Left ventricle myocardium superior (tissue), 1 donor: ENCODE measurements at places on chromosomes 1 and 21. TPM values are rescaled to one million over a fixed set of nuclear protein-coding genes. Genes with fewer than 3 reads are reported as not detected.

- DNase-seq = no peak
These were observed 458.3 kb upstream of the BEND5 start for GRCh38 chr1:49234988-49235387.

GRCh38 chr1:21647431-21648351 is 21.5 kb downstream of the RAP1GAP start:
- no peak for DNase-seq

- no peak for DNase-seq
These were observed 310.8 kb downstream of the USP25 start for GRCh38 chr21:16040601-16041000.

- no peak for DNase-seq
These were observed 36.1 kb upstream of the ST6GALNAC3 start for GRCh38 chr1:76038287-76039004.

GRCh38 chr1:232669981-232670747 is 40.2 kb upstream of the SIPA1L2 start:
- DNase-seq = no peak

GRCh38 chr1:160542303-160542945 is 19.4 kb upstream of the SLAMF6 start:
- no peak for DNase-seq

DNA sequence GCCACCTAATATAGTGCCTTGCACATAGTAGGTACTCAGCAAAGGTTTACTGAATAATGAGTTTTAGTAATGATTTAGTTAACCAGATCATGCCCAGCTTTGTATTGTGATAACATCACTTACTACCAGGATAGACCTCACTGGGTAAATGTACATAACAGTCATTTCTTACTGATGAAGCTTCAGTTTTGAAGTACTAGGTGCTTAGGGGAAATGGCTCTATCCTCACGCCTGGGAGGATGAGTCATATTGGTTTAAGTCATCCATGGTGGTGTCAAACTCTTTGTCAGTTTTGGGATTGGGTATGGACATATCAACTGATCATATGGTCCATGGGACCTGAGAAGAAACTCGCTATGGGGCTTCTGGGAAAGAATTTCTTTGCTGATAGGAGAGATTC is 90.6 kb upstream of the USP24 start:
- no peak for DNase-seq

GRCh38 chr1:15260418-15261154 is 13.6 kb downstream of the FHAD1 start:
- DNase-seq = no peak

- DNase-seq = no peak
These were observed 24.2 kb upstream of the IVNS1ABP start for GRCh38 chr1:185341196-185341781.

DNA sequence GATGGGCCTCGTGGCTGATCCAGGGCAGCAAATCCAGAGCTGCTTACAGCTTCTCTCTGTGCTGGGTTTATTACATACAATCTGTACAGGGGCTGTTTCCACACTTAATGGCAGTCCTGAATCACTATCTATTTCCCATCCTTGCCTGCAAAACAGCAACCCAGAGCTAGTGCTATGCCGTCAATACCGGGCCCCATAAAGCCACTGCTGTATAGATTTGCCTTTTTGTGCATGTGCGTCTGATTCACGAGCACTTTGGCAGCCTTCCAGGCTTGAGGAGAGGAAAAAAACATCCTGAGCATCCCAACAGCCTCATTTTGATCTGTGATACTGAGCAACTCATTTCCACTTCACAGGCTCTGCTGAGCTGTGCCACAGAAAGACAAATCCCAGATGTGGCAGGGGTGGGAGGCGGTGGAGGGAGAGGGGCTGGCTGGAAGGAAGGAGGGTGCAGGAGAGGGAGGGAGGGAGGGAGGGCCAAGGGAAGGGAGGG is 65.2 kb upstream of the TARBP1 start:
- peak; percentile 68 for DNase-seq

DNA sequence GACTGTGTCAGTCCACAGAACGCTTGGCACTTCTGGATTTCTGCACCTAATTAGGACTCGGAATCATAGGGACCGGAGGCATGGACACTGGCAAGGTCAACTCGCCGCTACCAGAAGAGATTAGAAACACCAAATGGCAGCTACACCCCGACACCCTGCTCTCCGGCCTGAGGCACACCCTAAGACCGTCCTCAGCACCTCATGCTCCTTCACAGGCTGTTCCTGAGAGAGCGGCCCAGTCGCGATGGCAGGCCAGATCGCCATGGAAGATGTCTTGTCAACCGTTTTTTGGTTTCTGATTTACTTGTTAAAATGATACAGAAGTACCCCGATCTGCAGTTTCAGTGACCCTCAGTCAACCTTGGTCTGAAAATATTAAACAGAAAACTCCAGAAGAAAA is 46.8 kb downstream of the NPHP4 start:
- no peak for DNase-seq

GRCh38 chr1:22712502-22713271 is 2.0 kb downstream of the EPHB2 start:
- no peak for DNase-seq

DNA sequence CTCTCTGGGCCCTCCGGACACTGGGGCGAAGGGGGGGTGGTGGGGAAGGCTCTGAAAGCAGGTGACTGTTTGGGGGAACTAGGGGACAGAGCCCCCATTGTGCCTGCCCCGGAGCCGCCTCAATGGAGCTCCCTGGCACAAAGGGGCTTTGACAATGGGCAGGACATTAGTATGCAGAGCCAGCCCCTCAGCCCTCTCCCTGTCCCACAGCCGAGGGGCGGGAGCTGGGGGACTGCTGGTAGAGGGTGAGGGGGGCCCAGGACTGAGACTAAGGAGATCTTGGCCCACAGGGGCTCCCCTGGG is 7.8 kb downstream of the KCNJ10 start:
- DNase-seq = no peak

DNA sequence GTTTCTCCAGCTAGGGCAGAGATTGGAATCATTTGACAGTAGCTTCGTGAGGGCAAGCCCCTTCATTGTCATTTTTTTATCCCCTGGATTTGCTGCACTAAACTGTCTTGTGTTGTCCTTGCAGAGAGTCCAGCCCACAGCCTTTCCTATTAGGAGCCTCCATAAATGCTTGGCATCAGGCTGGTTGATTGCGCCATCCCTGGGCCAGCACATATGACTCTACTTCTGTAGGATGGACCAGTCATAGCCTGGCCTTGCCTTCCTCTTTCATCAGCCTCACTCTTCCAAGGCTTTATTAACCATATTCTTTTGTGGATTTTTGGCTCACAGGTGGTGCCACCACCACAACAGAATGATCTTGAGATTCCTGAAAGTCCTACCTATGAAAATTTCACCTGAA is 31.4 kb downstream of the LY9 start:
- no peak for DNase-seq

DNA sequence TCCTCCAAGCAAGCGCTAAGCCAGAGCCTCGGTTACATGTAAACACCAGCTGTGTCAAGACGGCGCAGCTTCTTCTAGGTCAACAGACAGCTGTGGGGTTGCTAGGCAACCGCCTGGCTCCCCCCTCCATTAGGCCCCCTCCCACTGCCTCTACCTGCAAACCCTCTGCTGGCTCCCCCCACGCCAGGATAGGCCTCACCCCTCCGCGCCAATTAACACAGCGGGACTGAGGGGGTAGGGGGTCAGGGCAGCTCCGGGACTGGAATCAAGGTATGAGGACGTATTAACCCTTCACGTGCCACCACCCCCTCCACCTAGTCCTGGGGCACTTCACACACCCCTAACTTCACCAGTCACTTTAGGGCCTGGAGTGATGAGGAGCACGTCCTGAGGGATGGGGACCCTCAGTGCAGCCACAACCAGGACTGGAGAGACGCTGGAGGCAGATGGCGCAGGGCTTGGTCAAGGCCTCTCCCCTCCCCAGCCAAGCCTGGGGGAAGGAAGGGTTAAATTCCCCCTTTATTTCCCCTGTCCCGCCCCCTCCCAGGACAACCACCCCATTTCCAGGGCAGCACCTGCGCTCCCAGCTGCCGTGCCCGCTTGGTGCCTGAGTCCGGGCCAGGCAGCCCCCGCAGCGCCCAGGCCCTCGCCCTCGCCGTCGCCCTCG is 37.4 kb upstream of the WASF2 start:
- peak; percentile 81 for DNase-seq

GRCh38 chr1:163315773-163316374 is 5.9 kb upstream of the NUF2 start:
- no peak for DNase-seq

- DNase-seq = no peak
These were observed 79.9 kb upstream of the LYST start for GRCh38 chr1:235946571-235946981.

- DNase-seq = no peak
These were observed 717 bp downstream of the UBIAD1 start for GRCh38 chr1:11273595-11274234.

DNA sequence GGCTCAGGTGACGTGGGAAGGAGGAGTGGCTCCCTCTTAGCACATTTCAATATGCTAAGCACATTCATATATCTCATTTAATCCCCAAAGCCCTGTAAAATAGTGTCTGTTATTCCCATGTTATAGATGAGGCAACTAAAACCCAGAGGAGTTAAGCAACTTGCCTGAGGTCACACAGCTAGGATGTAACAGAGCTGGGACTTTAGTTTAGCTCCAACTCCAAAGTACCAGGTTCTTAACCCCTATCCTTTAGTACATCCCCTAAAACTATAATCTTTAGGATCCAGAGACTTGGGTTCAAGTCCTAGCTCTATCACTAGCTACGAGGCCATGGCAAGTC is 48.5 kb downstream of the LGR6 start:
- DNase-seq = no peak

- no peak for DNase-seq
These were observed 671 bp downstream of the DNAJC11 start for GRCh38 chr1:6700853-6701436.

DNA sequence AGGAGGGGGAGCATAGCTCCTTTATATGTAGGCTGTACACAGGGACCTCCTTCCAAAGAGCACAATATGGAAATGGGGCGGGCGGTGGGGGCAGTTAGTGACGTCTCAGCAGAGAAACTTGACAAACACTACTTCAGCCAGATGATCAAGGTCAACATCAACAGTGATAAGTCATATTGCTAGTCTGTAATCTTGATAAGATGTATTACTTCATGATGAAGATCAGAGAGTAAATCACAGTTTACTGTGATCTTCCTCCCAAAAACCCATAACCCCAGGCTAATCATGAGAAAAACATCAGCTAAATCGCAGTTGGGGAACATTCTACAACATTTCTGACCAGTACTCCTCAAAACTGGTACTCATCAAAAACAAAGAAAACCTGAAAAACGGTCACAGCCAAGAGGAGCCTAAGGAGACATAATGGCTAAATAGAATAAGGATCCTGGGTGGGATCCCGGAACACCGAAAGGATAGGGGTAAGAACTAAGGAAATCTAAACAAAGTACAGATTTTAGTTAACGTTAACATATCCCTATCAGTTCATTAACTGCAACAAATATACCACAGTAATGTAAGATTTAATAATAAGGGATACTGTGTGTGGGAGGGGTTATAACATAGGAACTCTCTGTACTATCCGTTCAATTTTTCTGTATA is 20.2 kb downstream of the LPAR3 start:
- no peak for DNase-seq

- no peak for DNase-seq
These were observed 897.2 kb downstream of the ADGRL2 start for GRCh38 chr1:82697965-82698364.

GRCh38 chr1:63653976-63654375 is 60.8 kb downstream of the PGM1 start:
- DNase-seq = no peak

DNA sequence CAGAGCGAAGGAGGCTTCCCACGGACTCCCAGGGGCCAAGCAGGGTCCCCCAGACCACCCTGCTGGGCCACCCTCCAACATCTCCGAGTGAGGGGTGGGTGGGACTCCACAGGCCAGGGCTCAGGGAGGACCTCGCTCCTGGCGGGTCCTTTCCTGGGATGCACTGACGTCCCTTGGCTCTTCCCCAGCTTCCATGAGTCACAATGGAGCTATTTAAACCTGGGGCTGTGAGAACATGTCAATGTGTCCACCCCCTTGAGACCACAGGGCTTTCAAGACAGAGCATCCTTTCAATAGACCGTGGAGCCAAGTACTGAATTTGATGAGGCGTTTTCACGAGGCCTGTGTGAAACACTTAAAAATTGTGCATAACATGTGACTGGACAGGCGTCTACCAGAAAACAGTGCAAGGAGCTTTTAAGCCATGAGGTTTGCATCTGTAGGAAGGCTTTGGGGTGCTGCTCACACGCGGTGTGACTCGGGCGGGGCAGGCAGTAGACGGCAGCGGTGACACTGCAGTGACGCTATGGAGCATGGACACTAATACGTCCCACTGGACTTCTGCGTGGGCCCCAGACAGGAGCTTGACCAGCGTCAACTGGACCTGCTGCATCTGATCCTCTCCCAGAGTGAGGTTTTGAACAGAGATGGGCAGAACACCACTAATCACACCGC is 24.1 kb upstream of the NPHP4 start:
- DNase-seq = peak; percentile 37

GRCh38 chr1:28118640-28119307 is 30.4 kb upstream of the EYA3 start:
- no peak for DNase-seq

DNA sequence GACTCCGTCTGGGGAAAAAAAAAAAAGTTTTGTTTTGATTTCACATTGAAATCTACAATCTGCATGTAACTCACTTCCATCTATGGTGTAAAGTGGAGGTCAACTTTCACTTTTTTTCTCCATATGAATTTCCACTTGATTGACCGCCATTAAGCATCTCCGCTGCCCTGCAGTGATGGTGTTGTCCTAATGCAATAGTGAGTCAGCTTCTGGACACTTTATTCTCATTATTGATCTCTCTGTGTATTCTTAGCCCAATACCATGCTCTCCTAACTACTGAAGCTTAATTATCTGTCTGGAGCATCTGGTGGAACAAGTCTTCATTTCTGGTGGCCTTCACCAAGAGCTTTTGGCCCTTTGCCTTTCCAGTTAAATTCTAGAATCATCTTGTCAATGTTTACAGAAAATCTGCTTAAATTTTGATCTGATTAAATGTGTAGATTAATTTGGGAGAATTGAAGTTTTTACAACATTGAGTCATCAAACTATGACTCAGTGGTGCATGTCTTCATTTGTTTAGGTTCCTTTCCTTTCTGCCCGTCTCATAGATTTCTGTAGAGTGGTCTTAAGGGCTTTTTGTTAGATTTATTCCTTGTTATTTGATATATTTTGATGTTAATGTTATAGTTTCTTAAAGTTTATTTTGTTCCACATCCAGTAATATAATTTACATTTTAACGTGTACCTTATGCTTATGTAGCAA is 181.5 kb downstream of the PRDM2 start:
- no peak for DNase-seq

Gene CELA2B
- not detected for total RNA-seq

Gene HES5
- 1.7 TPM for total RNA-seq

Gene SPATA45
- not detected for total RNA-seq

Gene RAD54L
- total RNA-seq = 0.97 TPM

Gene MSH4
- 0.40 TPM for total RNA-seq

Gene CMPK1
- 81.0 TPM for total RNA-seq

Gene CD1C
- total RNA-seq = 0.74 TPM

Gene F3
- total RNA-seq = 50.2 TPM

Gene REN
- not detected for total RNA-seq

Gene WDR64
- not detected for total RNA-seq

Gene OVAAL
- 1.5 TPM for total RNA-seq

Gene TRIM58
- 0.07 TPM for total RNA-seq
